ENCODE measurements at places on chromosomes 1 and 21.

- DNase-seq, result no peak
Observed at GRCh38 chr1:225694151-225694603, 41.3 kb upstream of the ENAH start.

GRCh38 chr1:38481871-38482826 lies 377.4 kb downstream of the RRAGC start:
- no peak for DNase-seq

GRCh38 chr1:110187139-110187890 lies 22.8 kb upstream of the KCNC4 start:
- DNase-seq, result no peak

DNA sequence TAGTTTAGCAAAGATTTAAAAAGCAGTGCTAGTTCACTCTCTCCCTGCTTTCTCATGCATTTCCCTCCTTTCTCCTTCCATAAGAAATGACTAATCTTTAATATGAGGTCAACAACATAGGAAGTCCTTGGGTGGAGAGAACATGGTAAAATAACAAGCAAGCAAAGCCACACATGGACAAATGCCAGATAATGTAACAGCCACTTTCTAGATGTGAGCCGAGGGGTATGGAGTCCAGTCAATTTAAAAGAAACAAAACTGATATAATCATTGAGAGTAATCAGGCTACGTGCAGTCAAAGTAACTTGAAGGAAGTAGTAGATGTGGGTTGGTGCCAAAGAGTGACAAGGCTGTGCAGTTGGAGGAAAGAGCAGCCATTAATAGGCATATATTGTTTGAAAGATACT lies 69.6 kb downstream of the DUSP10 start:
- no peak for DNase-seq

- no peak for DNase-seq
Observed at GRCh38 chr1:12249181-12249580, 19.4 kb downstream of the VPS13D start.

All from WTC11 (cell line).